ENCODE measurements at places on chromosomes 6 and 20.

DNA sequence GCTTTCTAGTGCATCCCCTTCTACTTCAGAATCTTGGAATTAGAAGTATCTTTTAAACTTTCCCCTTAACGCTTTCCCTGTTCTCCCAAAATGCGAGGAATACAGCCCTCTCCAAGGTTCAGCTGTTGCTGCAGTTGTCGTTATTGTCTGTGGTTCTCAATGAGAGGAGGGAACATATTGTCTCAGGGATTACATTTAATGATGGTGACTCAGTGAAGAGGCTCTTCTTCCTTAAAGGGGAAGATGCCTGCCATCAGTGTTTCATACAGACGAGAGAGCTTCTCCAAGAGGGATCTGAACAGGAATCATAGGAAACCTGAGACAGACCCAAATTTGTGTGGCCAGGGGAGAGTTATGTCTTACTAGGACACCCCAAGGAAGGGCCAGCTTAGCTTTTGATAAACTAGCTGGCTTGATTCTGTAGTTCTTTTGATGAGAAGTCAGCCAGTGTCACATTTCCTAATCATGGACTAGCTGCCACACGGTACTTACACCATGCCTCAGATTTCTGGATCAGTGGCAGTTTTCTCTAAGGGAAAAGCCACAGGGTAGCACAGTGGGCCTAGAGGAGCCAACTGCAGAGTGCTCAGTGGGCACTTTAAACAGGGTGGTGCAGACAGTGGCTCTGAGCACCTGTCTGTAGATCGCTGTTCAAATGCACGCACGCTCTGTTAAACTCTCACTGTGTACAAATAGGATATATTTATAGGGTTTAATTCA lies 59.7 kb upstream of the TMEM181 start:
- no peak for DNase-seq

GRCh38 chr6:37897818-37898515 lies 78.4 kb downstream of the ZFAND3 start:
- no peak for DNase-seq

GRCh38 chr20:54475334-54476168 lies at the start of gene DOK5:
DOK5 (plus strand) TSS chr20:54475593; CDS start chr20:54475947, 354 bp downstream.
- DNase-seq: no peak

DNA sequence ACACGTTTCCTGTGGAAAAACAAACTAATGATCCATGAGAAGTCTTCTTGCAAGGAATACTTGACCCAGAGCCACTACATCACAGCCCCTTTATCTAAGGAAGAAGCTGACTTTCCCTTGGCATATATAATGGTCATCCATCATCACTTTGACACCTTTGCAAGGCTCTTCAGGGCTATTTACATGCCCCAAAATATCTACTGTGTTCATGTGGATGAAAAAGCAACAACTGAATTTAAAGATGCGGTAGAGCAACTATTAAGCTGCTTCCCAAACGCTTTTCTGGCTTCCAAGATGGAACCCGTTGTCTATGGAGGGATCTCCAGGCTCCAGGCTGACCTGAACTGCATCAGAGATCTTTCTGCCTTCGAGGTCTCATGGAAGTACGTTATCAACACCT lies 35.4 kb downstream of the GCNT2 start:
- DNase-seq: no peak

DNA sequence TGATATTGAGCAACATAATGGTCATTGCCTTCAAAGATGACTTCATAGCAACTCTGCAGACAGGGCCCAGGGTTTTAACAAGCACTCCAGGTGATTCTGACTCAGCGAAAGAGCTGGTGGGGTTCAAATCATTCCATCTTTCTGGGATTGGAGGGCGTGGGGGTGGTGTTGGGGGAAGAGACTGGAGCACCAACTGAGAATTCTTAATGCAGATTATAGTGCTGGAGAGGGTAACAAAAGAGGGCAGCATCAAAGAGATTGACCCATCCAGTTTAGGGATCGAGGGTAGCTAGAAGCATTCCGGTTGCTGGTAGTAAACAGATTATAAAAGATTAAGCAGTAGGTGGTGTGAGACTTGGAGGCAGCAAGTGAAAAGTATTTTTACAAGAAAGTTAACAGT lies 15.9 kb downstream of the PFDN4 start:
- no peak for DNase-seq

DNA sequence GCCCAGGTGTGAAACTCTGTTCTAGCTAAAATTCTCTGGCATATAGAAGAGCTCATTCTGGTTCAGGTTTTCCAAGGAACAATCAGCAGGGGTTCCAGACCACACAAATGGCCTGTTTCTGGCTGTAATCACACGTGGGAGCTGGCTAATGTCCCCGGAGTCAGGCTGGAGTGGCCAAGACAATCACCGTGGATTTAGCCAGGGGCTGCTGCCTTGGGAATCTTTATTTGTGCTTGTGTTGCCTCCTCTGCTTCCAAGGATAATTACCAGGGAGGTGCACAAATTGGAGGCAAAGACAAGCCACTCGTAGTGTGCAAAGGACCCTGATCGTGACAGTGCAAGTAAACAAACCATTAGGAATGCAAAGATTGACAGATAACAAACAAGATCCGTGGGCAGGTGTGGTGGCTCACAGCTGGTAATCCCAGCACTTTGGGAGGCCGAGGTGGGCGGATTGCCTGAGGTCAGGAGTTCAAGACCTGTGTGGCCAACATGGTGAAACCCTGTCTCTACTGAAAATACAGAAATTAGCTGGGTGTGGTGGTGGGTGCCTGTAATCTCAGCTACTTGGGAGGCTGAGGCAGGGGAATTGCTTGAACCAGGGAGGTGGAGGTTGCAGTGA lies 77.3 kb downstream of the KCNB1 start:
- no peak for DNase-seq

DNA sequence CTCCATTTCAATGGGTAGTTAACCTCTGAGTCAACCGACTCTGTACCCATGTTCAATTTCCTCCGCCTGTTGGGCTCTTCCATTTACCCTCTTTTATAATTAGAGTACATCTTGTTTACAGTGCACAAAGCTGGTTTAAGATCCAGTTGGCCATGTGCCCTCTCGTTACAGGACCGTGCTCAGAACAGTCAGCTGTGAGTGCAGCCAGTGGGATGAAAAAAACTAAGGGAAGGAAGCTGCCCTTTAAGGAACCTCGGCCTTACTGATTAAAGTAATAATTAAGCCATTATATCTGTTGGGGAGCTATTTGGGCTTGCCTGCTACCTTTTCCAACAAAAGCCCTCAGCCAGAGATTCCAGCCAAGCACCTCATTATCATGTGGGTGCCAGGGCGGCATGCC lies 68.8 kb downstream of the TMEM170B start:
- DNase-seq: no peak

- DNase-seq: no peak
Observed at GRCh38 chr20:56778765-56779195, 149.7 kb downstream of the TFAP2C start.

DNA sequence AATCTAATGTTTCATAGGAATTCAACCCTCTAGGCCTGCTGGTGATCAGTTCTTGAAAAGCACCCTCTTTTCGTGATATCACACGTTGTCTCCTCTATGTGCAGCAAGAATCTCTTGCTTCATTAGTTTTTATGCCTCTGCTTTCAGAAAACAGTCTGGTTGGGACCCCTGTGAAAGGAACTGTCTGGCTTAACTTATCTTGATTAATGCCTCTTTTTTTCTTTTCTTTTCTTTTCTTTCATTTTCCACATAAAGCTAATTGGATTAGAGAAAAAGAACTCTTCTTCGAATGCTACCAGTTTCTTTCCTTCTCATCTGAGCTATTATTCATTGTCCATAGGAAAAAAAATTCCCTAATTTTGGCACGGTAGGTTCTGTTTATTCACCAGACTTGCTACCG lies 21.3 kb downstream of the ZNF311 start:
- no peak for DNase-seq

- no peak for DNase-seq
Observed at GRCh38 chr20:53011640-53012039, 39.5 kb downstream of the TSHZ2 start.

DNA sequence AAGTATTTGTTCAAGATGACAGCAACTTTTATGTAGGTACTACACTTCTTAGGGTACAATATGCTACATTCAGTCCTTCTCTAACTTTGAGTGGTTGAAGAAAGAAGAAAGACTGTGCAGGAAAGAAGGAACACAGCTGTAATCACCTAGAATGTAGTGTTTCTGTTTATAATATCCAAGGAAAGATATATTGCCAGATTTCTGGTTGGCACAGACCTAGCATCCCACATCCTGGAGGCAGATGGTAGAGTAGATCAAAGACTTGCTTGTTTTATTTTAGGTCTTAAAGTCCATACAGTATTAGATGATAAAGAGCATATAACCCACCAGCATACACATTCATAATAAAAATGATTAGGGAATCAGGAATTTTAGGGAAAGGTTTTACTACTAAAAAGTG lies 13.3 kb upstream of the FABP7 start:
- no peak for DNase-seq

GRCh38 chr6:11067348-11067747 lies 23.2 kb upstream of the ELOVL2 start:
- DNase-seq: no peak

- DNase-seq: no peak
Observed at GRCh38 chr20:33014336-33015113, 7.0 kb downstream of the BPIFB2 start.

DNA sequence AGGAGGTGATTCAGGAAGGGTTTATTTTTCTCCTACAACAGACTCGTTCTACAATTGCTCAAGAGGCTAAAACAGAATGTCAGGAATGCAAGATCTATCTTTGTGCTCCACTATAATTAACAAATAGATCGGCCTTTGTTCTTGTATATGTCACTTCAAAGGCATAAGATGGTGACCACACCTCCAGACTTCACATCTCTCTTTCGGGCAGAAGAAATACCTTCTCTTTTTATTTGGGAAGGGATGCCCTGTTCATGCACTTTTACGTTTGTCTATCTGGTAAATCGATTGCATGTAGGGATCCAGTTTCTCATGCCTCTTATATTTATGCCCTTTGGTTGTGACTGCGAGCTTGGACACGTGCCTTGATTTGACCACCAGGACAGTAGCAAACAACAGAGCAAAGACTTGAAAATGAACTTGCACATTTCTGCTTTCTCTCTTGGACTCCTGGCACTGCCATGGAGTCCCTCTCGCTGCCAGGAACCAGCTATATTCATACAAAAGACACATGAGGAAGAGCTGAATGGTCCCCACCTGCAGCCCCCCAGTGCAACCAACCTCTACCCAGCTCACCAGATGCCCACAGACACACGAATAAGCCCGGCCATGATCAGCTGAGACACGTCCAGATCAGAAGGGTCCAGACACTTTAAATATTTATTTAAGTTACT lies 219.8 kb upstream of the STXBP5 start:
- no peak for DNase-seq

DNA sequence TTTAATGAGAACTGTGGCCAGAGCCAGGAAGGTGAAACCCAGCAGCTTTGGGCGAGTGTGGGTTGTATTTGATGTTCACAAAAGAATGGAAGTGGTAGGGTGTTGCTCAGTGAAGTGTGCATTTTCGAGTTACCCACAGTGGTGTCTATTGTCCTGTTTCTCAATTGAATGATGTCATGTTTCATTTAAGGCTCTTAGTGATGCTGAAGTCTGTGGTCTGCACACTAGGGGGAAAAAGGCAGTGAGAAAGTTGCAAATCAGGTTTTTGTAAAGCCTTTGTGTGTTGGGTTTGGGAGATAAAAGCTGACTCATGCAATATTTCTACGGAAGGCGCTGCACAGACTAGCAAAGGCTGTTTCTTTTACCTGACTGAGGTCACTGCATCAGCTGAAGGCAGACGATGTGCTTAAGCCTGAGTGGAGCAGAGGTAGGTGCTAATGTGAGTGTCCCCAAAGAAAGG lies 121.1 kb downstream of the PLEKHG1 start:
- DNase-seq: peak; percentile 14

DNA sequence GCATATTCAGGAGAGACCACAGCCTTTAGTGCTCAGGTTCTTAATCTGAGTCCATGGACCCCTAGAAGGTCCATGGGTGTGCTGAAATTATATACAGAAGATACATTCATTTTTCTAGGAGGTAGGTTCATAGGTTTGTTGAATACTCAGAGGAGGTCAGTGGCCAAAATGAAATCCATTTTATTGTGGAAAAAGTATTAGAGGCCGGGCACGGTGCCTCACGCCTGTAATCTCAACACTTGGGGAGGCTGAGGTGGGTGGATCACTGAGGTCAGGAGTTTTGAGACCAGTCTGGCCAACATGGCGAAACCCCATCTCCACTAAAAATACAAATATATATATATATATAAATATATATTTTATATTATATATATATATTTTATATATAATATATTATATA lies 9.0 kb upstream of the UST start:
- no peak for DNase-seq

GRCh38 chr6:132571774-132572173 lies 1.7 kb downstream of the TAAR6 start:
- no peak for DNase-seq

DNA sequence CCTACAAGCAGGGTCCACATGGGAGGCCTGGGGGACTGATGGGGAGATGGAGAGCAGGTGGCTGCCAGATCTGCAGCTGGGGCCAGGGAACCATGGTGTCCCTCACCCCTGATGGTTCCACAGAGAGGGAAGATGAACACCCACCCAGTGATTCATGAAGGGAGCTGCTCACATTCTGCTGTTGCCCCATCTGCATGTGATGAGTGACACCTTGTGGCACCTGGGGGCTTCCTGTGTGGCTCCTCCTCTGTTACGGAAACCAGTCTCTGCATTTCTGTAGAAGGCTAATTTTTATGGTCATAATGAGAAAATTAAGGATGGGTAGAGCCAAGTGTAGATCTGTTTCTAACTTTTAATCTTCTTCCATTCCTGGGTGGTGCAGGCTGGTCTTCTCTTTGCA lies 217.1 kb downstream of the SMOC2 start:
- no peak for DNase-seq

DNA sequence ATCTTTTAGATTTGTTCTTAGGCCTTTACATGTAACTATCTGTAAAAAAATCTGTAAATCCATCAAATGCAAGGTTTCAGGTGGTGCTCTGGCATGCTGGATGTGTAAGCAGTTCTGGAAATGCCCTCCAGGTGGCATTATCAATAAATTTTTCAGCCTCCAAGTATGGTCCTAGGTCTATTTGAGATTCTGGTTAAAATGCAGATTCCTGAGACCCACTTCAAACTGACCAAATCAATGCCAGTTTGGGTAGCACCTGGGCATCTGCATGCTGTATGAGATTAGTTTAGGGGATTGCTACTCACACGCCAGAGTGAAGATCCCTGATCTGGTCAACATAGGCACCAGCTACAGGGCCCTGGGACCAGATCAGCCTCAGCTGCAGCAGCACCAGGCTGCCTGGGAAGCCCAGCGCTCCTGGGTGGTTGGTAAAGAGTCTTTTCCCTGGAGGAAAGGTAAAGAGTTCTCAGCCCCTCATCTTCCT lies 507.3 kb upstream of the CITED2 start:
- DNase-seq: peak; percentile 10

GRCh38 chr20:37922016-37922415 lies 19.1 kb downstream of the VSTM2L start:
- no peak for DNase-seq

- no peak for DNase-seq
Observed at GRCh38 chr20:17380801-17381200, 150.4 kb downstream of the BFSP1 start.

GRCh38 chr20:45833883-45834796 lies 541 bp downstream of the SNX21 start:
- peak; percentile 40 for DNase-seq
